ENCODE measurements at places on chromosomes 2 and 18.

GRCh38 chr2:10919410-10919770, 7.7 kb downstream of the KCNF1 start:
- no peak for DNase-seq

DNA sequence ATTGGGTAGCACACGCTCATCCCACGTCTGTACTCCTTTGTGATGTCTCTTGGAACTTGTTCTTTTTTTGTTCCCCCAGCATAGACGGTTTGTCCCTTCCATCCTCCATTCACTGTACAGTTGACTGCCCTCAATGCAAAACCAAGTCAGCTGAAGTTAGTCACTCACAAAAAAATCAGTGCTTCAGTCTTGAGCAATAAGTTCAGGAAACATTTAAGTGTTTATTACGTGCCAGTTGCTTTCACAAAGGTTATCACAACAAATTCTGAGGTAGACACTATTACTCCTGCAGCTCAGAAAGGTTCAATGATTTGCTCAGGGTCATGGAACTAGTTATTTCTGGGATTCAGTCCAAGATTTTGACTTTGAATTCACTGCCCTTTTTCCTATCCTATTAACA, 102.2 kb downstream of the PDE1A start:
- no peak for DNase-seq

GRCh38 chr2:198135481-198135934, 331.1 kb downstream of the PLCL1 start:
- no peak for DNase-seq

GRCh38 chr2:39107156-39107555, 13.7 kb downstream of the SOS1 start:
- DNase-seq = no peak

DNA sequence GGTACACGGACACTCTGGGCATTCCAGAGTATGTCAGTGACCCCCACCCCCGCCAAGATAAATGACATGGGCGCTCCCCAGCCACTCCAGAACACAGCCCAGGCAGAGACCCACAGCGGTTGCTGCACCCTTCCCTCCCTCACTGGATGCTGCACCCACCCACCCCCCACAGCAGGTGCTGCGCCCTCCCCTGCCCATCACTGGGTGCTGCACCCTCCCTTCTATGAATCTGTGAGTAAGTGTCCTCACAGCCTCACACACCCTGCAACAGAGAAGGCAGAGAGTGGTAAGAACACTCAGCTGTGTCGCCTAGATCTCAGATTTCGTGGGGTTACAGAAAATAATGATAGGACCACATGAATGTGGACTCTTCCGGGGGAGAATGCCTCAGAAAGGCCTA, 23.5 kb downstream of the CHMP1B start:
- no peak for DNase-seq

DNA sequence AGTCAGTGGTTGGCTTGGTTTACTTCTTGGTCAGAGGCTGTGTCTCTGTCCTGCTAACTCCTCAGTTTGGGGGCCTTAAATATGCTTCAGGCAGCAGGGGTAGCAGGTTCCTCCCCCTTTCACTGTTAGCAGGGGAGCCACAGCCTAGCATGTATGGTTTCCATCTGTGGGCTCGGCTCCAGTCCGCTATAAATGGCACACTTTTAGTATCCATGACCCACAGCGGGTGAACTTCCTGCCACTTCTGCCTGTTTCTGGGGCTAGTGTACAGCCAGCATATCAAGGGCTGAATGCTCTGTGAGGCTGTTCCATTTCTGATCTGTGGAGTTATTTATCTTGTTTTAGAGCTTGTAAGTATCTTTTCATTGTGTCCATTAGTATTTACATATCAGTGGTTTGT, 58.3 kb downstream of the MRPL33 start:
- no peak for DNase-seq

GRCh38 chr18:28178720-28179119, 1.8 kb upstream of the CDH2 start:
- DNase-seq = no peak

DNA sequence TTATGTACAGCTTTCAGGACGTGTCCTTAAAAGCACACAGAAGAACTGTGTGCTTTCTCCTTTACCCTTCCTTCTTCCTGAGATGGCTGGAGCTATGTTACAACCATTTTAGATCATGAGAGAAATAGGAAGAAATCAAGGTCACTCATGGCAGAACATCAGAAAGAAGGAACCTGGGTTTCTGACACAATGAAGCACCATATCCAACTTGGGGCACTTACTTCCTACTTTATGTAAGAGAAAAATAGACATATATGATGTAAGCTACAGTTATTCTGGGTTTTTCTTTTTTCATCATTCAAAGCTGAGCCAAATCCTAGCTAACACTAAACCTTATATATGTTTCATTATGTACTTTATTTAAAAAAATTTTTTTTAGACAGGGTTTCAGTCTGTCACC, 79.5 kb downstream of the FAM161A start:
- DNase-seq = no peak

DNA sequence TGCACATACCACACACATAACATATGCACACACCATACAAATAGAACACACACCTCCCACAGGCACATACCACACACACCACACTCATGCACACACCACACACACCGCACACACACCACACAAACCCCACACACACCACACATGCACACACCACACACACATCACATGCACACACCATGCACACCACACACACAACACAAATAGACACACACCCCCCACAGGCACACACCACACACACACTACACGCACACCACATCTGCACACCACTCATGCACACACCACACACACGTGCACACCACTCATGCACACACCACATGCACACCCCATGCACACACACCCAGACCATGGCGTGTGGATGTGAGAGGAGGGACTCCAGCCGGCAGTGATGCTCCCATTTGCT, 161.7 kb upstream of the TPO start:
- DNase-seq = no peak

DNA sequence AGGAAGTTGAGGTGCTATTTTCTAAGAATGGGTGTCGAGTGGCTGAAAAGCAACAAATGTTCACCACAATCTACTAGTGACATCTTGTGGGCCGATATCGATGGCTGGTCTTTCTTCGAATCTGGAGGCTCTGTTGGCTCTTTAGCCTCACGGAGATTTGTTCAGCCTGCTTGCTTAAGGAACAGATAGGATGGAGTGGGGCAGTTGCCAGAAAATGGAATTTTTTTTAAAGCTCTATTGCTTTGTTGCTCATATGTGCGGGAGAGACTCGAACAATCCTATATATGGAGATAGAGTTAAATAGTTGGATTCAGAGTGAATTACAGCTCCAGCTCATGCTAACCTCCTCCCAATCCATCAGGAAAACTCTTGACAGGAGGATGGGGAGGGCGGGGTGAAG, 70.9 kb upstream of the LYPD6B start:
- DNase-seq = no peak

DNA sequence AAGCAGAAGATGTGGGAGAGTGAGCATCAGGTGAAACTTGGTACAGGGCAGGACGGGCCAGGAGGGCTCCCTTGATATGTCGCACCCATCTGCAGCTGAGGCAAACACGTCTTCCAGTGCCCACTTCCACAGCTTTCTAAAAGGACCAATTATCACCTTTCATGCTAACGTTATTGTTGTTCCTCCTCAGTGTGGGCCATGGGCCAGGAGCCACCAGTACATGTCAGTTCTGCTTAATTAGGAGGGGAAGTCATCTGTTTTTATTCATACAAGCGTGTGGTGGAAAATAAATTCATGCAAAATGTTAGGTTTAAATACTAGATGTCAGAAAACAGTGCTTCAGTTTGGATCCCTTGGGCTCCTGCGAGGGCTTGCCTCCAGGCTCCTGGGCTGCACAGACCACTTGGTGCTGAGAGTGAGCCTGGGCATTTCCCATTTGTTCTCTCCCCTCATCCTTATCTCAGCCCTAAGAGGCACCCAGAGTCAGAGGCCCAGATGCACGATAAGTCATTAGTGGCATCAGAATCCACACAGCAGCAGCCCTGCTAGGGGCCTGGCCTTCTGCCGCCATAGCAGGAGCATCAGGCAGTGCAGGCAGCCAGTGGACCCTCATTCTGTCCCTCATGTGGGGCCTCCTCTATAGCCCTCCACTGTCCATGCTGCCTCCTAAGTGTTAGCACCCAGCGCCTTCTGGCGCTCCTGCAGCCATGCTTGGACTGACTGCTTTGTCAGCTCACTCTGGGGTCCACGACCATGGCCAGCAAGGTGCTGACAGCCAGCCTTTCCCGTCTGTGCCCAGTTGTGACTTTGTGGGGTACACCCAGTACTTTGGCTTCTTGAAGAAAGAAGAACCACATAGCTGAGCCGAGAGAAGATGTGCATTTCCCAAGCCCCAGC, 539.8 kb upstream of the RAB6C start:
- no peak for DNase-seq

- DNase-seq = no peak
Observed at GRCh38 chr2:226317970-226318369, 481.6 kb downstream of the IRS1 start.

DNA sequence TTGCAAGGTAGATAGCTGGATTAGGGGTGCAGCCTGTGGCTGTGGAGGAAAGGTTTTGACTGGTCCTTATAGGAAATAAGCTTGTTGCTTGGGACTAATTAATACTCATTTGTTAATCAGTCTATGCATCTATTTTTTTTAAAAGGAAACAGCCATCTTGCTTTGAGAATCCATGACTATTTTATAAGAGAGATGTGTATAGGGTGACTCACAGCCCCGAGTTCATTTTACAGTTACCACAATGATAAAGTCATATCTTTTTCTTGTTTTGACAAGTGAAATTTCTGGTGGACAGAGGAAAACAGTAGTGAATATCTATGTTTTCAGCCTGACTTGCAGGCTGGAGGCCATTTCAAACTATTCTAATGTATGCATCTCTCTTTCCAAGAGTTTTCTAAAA, 193.5 kb upstream of the CCDC68 start:
- peak; percentile 9 for DNase-seq

- no peak for DNase-seq
Observed at GRCh38 chr18:75338631-75339030, 88.9 kb downstream of the SMIM21 start.

- no peak for DNase-seq
Observed at GRCh38 chr2:25251071-25251421, 82.7 kb upstream of the POMC start.

DNA sequence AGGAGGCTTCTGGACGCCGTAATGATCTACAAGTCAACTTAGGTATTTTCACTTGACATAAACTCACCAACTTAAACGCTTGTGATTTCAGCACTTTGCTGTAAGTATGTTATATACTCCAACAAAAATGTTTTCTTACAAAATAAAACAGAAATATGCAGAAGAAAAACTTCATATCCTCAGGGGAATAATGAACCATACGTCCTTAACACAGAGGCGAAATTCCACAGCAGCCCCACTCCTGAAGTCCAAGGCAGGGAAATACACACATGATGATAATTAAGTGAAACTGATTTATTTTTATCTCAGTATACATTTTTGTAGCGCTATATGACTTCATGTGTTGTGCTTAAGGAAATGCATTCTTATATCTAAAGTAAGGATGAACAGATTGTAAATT, 335.4 kb upstream of the VWC2L start:
- DNase-seq = no peak

DNA sequence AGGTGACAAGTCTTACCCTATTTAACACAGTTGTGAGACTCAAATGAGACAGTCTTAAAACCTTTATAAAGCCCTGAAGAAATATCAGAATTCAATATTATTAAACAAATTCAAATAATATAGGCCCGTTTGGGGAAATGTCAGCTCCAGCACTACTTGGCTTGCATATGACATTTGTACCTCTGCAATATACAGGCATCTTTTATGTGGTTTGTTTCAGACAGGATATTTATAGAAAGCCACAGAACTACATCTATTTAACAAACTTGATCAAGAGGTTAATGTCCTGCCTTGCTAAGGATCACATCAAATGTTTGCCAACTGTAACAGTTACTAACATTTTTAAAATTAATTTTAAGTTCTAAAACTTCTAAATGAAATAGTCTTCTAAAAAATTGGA, 3.2 kb upstream of the MREG start:
- no peak for DNase-seq
